ENCODE measurements at places on chromosomes 13 and 19.

DNA sequence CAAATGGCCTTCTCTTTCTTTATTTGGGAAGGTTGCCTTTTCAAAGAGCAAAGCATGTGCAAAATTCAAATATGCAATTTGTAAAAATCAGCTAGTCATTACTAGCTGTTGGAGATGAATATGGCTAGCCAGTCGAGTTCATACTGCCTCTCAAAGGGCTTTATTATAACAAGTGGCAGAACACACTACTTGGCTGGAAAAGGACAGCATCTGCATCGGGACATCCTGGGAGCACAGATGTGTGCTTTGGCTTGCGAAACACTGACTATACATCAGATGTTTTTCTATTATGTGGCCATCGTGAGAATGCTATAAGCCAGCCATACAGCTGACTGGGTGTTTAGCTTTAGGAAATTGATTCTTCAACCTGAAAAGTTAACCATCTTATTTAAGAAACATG lies 424.2 kb downstream of the KCTD12 start:
- no peak for DNase-seq

- no peak for DNase-seq
These were observed 260.3 kb downstream of the SLITRK6 start for GRCh38 chr13:85538957-85539356.

DNA sequence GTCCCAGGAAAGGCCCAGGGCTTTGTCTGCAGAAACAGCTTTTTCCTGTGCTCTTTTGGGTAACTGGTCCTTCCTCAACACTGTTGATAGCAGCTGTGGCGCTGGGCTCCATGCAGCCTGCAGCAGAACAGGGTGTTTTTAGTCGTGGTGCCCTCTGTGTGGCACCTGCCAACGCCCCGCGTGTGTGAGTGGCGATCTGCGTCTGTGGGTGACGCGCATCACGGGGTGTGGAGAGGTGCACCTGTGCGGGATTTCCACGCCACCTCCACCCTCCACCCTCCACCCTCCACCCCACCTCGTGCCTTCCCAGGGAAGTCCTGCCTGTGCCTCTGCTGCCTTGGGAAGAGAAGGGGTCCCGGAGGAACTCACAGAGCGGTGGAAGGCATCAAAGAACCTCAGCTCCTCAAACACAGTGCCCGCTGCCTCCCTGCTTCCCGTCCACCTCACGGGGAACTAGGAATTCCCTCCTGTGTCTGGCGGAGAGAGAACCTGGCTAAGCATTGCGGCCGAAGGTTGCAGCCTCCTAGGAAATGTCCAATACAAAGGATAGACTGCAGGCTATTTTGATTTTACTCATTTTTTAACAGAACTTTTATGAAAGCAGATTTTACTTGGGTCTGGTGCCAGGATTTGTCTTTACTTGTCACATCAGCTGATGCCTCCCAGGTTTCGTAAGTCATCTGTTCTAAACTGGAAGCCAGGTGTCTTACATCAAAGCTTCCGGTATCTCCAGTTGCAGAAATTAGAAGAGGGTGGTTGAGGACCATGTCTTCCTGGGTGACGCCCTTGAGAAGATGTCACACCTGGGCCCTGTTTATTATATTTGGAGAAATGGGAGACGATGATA lies 84.0 kb downstream of the ATP11A start:
- DNase-seq, result no peak

DNA sequence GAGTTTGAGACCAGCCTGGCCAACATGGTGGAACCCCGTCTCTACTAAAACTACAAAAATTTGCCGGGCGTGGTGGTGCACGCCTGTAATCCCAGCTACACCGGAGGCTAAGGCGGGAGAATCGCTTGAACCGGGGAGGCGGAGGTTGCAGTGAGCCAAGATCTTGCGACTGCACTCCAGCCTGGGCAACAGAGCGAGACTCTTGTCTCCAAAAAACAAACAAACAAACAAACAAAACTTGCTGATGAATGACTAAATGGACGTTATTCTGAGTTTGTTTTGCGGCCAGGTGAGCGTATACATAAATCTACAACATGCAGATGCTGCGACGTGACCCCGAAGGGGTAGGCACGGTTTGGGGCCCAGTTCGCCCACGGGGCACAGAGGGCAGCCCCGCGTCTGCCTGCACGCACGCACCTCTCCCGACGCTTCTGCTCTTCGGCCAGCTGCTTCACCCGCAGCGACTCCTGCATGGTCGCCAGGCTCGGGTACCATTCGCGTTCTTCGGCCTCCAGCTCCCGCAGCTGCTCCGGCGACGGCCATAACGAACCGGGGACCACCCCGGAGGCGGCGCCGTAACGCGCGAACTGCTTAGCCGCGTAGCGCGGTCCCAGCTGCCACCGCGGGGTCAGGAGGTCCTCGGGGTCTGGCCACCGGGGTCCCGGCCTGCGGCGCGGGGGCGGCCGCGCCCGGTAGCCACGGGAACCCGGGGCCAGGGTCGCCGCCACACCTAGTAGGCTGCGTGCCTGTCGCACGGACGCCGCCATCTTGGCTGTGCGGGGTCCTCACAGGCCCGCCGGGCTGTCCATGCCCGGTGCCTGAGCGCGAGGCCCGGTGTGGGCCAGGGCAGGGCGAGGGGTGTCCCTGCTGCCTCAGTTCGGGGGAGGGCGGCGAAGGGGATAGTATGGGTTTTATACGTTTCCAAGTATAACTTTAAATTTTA lies at the start of gene GADD45GIP1:
GADD45GIP1 (minus strand) TSS at position 778 of the 943 bp plus-strand sequence; CDS start at position 767, 11 bp downstream.
- no peak for DNase-seq

DNA sequence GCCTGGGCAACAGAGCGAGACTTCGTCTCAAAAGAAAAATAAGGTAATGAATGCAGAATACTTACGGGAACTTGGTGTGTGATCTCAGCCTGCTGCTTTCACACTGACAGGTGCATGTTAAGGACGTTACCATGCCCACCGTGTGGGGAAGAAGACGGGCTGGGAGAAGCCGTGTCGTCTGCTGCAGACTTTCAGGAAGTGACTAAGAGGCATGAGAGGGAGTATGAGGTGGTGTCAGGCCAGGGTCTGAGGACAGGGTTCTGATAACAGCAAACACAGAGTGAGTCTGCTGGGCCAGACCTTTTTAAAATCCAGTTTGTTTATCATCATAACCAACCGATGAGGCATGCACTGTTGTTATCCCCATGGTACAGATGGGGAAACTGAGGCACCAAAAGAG lies 13.6 kb upstream of the GALP start:
- DNase-seq, result no peak

All from NCI-H2081 treated with DMSO at 0.1 percent for 48 hours (cell line).